ENCODE measurements at places on chromosomes 1 and 21.
A peak's percentile ranks its signal among the peaks of the same experiment; 100 is the strongest.

GRCh38 chr1:28509705-28510272 is 3.9 kb downstream of the RCC1 start:
- peak; percentile 26 for DNase-seq

- no peak for DNase-seq
Observed at GRCh38 chr1:63317817-63318152, 4.6 kb upstream of the FOXD3 start.

GRCh38 chr1:236920286-236920894 is 83.9 kb downstream of the MT1HL1 start:
- DNase-seq = no peak

DNA sequence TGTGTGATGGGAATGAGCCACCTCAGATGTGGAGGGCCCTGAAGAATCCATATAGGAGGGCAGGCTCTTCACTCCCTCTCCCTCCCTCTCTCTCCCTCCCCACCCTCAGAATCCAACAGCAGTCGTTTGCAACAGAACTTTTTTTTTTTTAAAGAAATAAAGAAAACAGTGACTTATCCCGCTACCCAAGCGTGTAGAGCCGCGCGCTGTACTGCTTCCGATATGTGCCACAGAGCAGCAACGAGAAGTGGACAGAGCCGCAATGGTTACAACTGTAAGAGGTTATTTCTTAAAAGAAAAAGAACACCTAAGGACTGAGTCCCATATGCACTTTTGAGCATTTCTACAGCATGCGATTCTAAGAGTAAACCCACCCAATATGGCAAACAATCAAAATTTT is 7.4 kb upstream of the NADK start:
- no peak for DNase-seq

DNA sequence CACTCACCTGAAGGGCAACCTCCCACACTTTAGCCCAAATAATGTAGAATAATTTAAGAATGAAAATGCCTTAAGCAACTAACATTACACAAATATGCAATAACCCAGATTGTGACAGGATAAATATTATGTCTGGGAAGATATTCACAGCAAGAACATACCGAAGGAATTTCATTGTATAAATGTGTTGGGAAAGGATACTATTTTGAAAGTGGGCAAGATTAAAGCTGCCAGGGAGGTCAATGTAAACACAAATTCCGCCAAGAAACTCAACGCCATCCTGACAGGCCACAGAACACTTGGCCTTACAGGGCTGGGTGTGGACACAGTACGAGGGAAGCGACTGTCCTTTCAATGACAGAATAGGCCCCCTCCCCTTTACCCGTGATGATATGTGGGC is 173.3 kb downstream of the RUNX1 start:
- DNase-seq = no peak

DNA sequence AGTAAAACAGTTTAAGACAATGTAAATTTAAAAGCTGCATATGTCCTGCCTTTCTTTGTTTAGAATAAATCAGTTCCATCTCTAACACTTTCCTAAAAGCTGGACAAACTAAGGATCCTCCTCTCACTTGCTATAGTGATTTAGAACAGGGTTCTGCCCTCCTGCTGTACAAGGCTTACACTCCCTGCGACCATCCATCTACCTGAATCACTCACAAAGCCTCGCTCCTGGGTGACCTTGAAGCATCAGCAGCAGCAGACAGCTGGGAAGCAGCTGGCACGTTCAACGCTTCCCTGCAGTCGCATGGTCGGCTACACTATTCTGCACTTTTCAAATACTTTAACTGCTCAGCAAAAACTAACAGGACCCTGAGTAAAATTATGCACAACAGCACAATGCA is 128.0 kb downstream of the NTPCR start:
- no peak for DNase-seq

- peak; percentile 8 for DNase-seq
Observed at GRCh38 chr1:236141447-236142252, 689 bp upstream of the GPR137B start.

GRCh38 chr1:197786280-197786679 is 11.0 kb upstream of the DENND1B start:
- DNase-seq = no peak

DNA sequence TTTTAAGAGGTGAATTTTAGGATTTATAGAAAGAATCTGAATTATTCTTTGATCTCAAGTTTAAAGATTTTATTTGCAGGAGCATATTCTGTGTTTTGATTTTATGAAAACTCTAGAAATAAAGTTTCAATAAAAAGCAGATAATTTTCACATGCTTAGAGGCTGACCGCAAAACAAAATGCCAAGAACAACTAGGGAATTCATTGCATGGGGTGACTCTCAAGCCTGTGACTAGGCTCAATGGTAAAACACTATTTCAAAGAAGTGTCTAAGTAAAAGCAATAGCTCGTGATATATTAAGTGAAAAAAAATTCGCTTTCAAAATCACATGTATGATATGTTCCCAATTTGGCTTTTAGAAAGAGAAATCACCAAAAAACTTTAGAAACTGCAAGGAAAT is 49.6 kb downstream of the RPL5 start:
- no peak for DNase-seq

GRCh38 chr1:169468982-169469381 is 16.8 kb downstream of the SLC19A2 start:
- no peak for DNase-seq

DNA sequence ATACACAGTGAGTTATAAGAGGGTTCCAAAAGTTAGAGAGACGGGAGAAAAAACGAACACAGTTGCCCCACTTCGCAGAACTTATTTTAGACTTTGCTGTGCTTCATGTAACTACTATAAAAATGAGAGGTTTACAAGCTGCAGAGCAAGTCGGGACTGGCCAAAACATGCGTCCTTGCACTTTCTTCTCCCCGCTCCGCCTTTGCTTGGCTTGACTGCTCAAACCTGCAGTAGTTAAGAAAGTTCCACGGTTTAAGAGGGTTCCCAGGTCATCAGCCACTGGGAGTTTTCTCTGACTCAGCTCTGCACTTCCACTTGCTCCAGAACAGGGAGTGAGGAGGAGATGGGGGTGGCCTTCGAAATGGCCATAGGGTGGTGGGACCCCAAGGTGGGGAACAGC is 36.2 kb downstream of the CLIC6 start:
- DNase-seq = no peak

- no peak for DNase-seq
Observed at GRCh38 chr1:244066954-244067716, 16.1 kb downstream of the ZBTB18 start.

- DNase-seq = no peak
Observed at GRCh38 chr1:232599178-232600041, 30.5 kb downstream of the SIPA1L2 start.

DNA sequence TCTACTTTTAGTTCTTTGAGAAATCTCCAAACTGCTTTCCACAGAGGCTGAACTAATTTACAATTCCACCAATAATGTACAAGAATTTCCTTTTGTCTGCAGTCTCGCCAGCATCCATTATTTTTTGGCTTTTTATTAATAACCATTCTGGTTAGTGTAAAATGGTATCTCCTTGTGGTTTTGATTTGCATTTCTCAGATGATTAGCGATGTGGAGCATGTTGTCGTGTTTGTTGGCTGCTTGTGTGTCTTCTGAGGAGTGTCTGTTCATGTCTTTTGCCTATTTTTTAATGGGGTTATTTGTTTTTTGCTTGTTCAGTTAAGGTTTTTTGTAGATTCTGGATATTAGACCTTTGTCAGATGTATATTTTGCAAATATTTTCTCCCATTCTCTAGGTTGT is 131.5 kb downstream of the MAST2 start:
- no peak for DNase-seq

GRCh38 chr1:155646307-155646706 is 36.3 kb downstream of the MSTO1 start:
- DNase-seq = no peak

- DNase-seq = no peak
Observed at GRCh38 chr1:6124341-6124740, 55.8 kb downstream of the CHD5 start.

- DNase-seq = peak; percentile 26
Observed at GRCh38 chr1:156767879-156768604, 707 bp downstream of the PRCC start.

- DNase-seq = no peak
Observed at GRCh38 chr1:204443871-204444581, 32.4 kb upstream of the PPP1R15B start.

GRCh38 chr1:9101510-9102146 is 27.3 kb downstream of the GPR157 start:
- DNase-seq = no peak

DNA sequence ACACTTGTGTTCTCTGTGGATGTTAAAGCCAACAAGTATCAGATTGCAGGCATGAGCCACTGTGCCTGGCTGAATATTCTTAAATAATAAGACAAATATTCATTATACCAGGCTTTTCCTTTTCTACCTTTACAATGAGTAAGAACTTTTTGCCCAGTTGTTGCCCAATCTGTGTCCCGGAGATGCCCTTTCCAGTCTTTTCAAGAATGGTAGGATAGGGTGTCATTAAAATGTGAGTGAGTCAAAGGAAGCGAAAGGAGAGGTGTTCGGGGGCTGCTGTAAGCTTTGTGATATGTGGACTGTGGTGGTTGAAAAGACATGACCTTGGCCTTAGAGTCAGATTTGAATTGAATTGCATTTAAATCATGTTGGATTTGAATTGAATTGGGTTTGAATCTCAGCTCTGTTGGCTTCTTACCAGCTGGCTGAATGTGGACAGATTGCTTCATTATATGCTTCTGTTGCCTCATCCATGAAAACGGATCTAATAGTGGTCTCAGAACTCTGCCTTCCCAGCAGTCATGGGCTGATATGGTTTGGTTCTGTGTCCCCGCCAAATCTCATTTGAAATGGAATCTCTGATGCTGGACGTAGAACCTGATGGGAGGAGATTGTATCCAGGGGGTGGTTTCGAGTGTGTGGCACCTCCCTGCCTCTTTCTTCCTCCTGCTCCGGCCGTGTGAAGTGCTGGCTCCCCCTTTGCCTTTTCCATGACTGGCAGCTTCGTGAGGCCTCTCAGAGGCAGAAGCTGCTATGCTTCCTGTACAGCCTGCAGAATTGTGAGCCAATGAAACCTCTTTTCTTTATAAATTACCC is 22.7 kb upstream of the AADACL3 start:
- no peak for DNase-seq

- DNase-seq = no peak
Observed at GRCh38 chr1:116425987-116426386, 52.9 kb downstream of the ATP1A1 start.

DNA sequence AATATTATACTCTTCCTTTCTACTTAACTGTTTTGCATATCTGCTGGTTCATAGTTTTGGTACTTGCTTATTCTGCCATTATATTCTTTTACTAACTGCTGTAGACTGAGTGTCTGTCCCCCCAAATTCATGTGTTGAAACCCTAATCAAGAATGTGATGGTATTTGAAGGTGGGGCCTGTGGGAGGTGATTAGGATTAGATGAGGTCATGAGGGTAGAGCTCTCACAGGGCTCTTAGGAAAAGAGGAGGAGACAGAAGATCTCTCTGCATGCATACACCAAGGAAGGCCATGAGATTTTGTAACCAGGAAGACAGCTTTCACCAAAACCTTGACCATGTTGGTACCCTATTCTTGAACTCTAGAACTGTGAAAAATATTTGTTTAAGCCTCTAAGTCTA is 354.1 kb upstream of the B3GALT2 start:
- peak; percentile 22 for DNase-seq

- DNase-seq = no peak
Observed at GRCh38 chr1:244915736-244916135, 51.4 kb upstream of the HNRNPU start.

DNA sequence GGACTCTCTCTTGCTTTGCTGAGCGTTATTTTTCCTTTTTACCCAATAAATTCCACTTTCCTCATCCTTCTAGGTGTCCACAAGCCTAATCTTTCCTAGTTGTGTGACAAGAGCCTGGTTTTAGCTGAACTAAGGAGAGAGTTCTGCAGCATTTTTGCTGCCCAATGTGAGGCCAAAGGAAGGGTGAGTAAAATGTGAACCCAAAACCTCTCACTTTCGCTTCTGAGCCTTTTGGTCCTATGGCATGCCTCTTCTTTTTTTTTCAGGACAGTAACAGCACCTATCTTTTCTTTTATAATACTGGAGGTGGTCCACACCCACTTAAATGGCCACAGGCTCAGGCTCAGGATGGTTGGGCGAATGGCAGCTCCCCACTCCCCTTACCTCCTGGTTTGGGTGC is 111.1 kb downstream of the COP1 start:
- DNase-seq = no peak

DNA sequence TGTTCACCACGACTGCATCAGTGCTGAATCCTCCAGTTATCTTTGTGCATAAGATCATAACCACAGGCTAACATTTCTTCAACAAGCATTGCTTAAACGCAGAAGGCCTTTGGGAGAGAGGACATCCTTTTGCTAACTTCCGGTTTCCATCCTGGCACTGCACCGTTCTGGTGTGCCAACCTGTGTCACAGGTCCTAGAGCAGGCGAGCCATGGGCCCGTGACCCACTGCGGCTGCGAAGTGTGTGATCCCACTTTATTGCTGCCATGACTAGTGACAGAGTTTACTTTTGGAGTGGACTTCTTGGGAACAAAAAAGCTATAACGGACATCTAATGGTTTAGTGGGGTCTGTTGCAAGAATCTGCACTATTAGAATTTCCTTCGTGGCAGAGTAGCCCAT is 42.9 kb downstream of the ADAMTS5 start:
- DNase-seq = no peak

- peak; percentile 43 for DNase-seq
Observed at GRCh38 chr1:31943546-31944184, 5.5 kb upstream of the PTP4A2 start.

- no peak for DNase-seq
Observed at GRCh38 chr21:39384674-39385298, 35.9 kb upstream of the HMGN1 start.

DNA sequence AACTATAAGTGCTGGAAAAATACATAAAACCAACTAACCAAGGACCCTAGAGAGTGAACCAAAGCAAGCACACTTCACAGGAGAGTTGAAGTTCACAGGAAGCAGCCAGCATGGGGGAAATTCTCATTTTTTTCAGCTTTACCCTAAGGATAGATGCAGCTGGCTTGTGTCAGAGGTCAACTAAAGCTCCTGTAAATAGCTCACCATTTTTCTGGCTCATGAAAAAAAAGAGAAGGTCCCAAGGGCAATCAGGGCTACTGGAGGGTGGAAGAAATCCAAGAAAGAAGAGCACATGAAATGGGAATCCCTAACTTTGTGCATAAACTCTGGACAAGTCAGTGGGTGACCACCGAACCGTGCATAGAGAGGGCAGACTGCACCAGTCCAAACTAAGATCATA is 58.3 kb downstream of the KCNJ15 start:
- DNase-seq = no peak

- DNase-seq = no peak
Observed at GRCh38 chr1:11797525-11798216, 8.1 kb downstream of the MTHFR start.

- no peak for DNase-seq
Observed at GRCh38 chr1:189374816-189375215, 1102.8 kb downstream of the BRINP3 start.

GRCh38 chr1:210681158-210681557 is 352.5 kb downstream of the HHAT start:
- no peak for DNase-seq

GRCh38 chr1:173255214-173255813 is 48.2 kb upstream of the TNFSF4 start:
- peak; percentile 3 for DNase-seq

GRCh38 chr1:110951161-110951560 is 12.6 kb downstream of the LRIF1 start:
- DNase-seq = no peak

GRCh38 chr1:147171399-147172167 is 687 bp downstream of the PRKAB2 start:
- DNase-seq = no peak

Data from CD4-positive, alpha-beta T cell treated with Interleukin-17A for 4 hours (primary cell).